NCI-H1930 (cell line): ENCODE measurements at places on chromosomes 16 and 17.

DNA sequence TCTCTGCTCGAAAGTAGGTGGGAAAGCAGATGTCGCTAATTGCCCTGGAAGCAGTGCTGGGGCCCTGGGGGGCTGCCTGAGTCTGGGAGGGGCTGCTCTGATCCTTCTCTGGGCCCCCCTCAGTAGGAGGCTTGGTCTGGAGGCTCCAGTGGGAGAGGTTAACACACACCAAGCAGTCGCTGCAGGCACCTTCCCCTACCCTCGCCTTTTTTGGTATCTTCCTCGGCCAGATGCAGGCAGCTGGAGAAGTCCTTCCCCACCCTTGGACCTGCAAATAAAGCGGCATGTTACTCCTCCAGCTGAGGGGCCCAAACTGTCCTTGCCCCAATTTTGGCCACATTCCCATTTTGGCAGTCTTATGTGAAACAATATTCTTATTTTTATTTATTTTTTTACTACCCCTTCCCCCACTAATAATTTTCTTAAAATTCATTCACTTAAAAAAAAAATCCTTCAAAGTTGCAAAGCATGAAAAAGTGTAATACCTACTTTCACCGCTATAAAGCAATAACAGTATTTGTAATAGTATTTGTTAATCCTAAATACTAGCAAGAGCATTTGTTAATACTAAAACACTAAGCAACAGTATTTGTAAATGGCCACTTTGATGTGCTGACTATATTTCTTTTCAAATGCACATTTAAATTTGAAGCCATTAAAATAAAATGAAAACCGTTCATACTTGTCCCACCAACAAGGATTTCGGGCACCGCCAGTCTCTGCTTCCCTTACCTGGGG is 15.0 kb downstream of the C16orf46 start:
- no peak for DNase-seq

- no peak for DNase-seq
Measured at GRCh38 chr17:8105957-8106398, 12.3 kb downstream of the ALOXE3 start.

GRCh38 chr17:44988044-44988942 is 20.2 kb upstream of the C1QL1 start:
- DNase-seq: no peak

GRCh38 chr17:43823350-43824084 is 9.4 kb downstream of the MPP3 start:
- DNase-seq: no peak

GRCh38 chr16:81099958-81100357 is 3.8 kb upstream of the GCSH start:
- DNase-seq: no peak

- DNase-seq: no peak
Measured at GRCh38 chr17:60335289-60335688, 56.6 kb downstream of the USP32 start.

- no peak for DNase-seq
Measured at GRCh38 chr17:77746896-77747554, 211.5 kb upstream of the TNRC6C start.

DNA sequence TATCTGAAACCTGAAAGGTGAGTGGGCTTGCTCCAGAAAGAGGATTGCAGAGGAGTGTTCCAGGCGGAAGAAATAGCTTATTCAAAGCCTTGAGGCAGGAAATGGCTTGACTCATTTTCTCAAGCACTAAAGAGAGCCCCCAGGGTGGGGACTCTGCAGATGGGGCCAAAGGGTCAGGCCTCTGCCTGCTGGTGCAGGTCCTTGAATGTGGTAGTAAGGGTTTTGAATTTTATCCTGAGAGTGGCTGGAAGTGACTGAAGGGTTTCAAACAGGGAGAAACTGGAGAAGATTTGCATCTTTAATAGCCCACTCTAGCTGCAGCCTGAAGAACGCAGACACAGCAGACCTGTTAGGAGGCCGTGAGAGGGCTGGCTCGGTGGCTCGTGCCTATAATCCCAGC is 144.4 kb downstream of the CCT6B start:
- no peak for DNase-seq

DNA sequence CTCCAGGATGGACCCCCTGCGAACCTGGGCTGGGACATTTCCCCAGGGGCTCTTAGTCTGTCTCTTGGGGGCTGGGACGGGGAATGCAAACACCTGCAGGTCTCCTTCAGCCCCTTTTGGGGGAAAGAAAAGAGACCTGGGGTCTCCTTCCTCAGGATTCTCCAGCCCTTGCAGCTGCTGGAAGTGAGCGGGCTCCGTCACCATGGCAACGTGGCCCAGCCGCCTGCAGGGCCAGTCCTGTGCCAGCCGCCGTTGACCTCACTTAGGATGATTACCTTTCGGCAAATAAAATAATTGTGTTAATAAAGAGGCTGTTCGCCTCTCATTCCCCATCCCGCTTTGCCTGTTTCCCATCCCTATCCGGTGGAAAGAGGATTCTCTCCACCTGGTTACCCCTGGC is 25.7 kb downstream of the MRM1 start:
- peak; percentile 53 for DNase-seq

GRCh38 chr16:65069065-65069464 is 52.8 kb downstream of the CDH11 start:
- DNase-seq: no peak
